Activated naive CD4-positive, alpha-beta T cell treated with anti-CD3 and anti-CD28 coated beads, Interleukin-2, amount 10 ng/mL, durations not matched to agents 7 days and 5 days (primary cell): ENCODE measurements at places on chromosomes 13 and 19.

DNA sequence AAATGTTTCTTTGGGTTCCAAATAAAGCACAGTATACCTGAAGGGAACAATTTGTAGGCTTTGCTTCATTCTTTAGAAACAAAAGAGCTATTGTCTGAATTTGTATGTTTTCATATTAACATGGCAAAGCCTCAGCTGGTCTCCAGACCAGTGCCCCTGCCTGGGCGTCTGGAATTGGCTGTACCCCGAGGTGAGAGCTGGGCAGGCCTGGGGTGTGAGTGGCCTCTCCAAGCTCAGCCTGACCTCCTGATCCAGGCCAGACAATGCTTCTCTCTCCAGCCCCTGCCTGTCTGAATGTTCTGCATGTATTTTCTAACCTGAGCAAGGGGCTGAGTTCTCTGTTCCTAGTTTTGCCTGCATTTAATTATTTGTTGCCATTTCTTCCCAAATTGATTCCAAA, 66.3 kb upstream of the MCF2L start:
- DNase-seq: no peak

DNA sequence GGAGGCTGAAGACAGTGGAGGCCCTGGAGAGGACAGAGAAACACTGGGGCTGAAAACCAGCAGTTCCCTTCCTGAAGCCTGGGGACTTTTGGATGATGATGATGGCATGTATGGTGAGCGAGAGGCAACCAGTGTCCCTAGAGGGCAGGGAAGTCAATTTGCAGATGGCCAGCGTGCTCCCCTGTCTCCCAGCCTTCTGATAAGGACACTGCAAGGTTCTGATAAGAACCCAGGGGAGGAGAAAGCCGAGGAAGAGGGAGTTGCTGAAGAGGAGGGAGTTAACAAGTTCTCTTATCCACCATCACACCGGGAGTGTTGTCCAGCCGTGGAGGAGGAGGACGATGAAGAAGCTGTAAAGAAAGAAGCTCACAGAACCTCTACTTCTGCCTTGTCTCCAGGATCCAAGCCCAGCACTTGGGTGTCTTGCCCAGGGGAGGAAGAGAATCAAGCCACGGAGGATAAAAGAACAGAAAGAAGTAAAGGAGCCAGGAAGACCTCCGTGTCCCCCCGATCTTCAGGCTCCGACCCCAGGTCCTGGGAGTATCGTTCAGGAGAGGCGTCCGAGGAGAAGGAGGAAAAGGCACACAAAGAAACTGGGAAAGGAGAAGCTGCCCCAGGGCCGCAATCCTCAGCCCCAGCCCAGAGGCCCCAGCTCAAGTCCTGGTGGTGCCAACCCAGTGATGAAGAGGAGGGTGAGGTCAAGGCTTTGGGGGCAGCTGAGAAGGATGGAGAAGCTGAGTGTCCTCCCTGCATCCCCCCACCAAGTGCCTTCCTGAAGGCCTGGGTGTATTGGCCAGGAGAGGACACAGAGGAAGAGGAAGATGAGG, 1.5 kb downstream of the PPP1R15A start:
- DNase-seq: peak; percentile 32

- no peak for DNase-seq
These were observed 937 bp downstream of the ZNF841 start for GRCh38 chr19:52094526-52095130.

- DNase-seq: no peak
These were observed 26.4 kb upstream of the ZNF181 start for GRCh38 chr19:34707661-34708060.
